Ovary (tissue), 10 donors: ENCODE measurements at places on chromosomes 11 and 22.
A peak's percentile ranks its signal among the peaks of the same experiment; 100 is the strongest.

DNA sequence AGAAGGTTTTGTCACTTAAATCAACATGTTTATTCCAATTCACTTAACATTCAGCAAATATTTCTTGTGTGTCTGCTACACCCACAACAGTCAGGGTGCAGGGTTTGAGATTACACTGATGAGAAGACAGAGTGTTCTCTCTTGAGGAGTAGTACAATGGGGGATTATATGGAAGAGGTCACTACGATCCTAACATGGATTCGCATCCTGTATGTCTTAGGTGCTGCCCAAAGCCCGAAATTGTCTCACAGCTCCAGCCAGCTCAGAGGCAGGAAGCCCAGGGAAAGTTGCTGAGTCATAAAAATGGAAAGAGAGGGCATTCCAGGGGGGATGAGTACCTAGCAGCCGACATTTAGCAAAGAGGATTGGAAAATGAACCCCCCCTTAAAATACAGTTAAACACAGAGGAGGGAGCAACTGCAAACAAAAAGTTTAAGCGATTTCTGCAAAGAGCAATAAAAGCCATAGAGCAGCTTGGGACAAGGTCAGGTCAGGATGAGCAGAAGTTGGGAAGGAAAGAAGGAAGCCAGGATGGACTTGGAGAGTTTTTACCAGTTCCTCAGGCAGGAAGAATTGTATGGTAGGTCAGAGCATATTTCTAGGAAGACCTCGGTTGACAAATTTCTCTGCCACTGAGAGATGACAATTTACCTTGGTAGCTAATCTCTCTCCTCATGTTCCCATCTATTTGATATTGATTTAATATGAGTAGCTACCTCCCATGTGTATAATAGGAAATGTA lies 49.5 kb downstream of the IGLL5 start:
- DNase-seq: no peak

GRCh38 chr22:28283068-28283654 lies 364.1 kb upstream of the PITPNB start:
- no peak for DNase-seq

DNA sequence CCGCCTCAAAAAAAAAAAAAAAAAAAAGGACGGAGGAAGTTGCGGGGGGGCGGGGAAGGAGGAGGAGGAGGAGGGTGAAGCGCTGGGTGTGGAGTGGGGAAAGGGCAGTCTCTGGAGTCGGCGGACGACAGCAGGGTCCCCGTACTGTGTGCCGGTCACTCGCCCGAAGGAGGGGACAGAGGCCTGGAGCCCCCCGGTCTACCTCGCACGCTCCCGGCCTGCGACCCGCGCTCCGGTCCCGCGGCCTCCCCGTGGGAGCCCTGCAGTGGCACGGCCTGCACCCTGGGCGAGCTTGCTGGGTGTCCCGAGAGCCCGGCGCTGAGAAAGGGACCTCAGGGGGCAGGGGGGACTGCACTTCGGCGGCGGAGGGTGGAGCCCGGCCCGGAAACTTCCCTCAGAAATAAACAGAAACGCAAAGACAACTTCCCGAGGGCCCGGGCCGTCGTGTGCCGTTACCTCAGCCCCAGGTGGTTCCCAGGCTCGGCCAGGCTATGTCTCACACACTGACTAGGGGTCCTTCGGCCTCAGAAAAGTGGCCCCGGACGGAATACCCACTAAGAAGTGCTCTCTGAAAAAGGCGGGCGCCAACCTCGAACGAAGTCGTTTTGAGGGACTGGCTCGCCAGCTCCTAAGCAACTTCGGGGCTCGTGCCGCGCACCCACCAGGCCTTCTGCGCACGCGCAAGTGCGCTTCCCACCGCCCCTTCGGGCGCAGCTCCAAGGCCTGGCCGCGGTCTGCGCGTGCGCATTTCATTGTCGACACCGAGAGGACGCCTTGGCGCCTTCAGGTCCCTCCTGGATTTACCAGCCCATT lies at the start of gene MAJIN:
TSS of gene MAJIN (minus strand) at position 688 of the 813 bp plus-strand sequence. CDS start 12,703 bp downstream, outside the sequence.
- DNase-seq: peak; percentile 84

- DNase-seq: no peak
Measured at GRCh38 chr11:119091178-119091577, 6.5 kb downstream of the HMBS start.

GRCh38 chr11:118084247-118084646 lies 2.5 kb downstream of the SMIM35 start:
- no peak for DNase-seq

DNA sequence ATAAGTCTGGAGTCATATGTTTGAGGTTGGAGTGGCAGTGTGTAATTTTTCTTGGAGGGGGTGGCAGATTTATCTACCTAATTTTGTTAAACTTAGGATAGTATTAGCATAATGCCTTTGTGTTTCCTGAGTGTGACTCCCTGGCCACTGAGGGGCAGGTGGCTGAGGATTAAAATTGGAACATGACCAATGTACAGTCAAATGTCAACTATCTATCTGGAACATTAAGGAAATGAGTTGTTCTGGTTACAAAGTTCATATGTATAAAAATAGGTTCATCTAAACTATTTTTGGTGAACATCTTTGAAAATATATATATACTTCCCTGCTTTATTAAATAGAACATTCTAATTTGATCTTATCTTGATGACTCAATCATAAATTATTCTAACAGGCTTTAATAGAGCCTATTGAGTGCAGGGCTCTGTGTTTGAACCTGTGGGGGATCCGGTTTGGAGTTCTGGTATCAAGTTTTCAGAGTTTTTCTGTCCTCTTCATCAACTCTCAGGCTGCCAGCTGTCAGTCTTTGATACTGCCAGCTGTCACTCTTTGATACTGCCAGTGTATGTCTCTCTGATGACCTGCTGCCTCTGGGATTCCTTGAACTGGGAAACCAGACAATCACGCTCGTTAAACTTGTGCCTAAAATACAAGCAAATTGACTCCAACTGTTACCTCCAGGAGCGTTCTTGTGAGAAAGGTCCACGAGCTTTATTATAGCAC lies 309.6 kb downstream of the METTL15 start:
- no peak for DNase-seq

GRCh38 chr22:30425616-30426387 lies at the start of gene MTFP1:
Gene MTFP1, plus strand, starts transcription at chr22:30425768. Its CDS starts 112 bp downstream, at chr22:30425880.
- DNase-seq: peak; percentile 71

- DNase-seq: no peak
Measured at GRCh38 chr11:94558932-94559331, 8.2 kb upstream of the PIWIL4 start.

DNA sequence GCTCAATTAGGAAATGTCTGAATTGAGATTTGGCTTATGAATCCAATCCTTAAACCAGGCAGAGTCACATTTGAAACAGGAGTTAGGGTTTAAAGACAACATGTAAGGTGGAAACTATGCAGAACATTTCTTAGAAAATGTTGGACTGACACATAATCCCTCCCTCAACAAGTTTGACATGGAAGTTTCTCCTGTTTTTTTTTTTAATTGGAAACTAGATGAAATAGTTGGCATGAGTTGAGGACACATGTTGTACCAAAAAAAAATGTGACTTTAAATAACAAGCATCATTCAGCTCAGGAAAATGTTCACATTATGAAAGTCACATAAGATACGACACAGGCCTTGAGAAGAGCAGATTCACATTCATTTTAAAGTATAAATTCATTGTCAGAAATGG lies 154.9 kb upstream of the DDI1 start:
- no peak for DNase-seq

GRCh38 chr11:23765682-23766252 lies 731.1 kb upstream of the LUZP2 start:
- no peak for DNase-seq

- no peak for DNase-seq
Measured at GRCh38 chr22:31302006-31302405, 9.7 kb upstream of the PIK3IP1 start.

- no peak for DNase-seq
Measured at GRCh38 chr11:130536106-130537040, 87.9 kb downstream of the ADAMTS15 start.

DNA sequence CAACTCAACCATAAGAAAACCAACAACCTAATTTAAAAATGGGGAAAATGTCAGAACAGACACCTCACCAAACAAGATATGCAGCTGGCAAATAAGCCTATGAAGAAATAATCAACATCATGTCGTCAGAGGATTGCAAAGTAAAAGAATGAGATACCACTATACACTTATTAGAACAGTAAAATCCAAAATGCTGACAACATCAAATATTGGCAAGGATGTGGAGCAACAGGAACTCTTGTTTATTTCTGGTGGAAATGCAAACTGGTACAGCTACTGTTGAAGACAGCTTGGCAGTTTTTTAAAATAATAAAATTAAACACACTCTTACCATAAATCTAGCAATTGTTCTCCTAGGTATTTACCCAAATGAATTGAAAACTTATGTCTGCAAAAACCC lies 140.7 kb upstream of the B3GAT1 start:
- no peak for DNase-seq

DNA sequence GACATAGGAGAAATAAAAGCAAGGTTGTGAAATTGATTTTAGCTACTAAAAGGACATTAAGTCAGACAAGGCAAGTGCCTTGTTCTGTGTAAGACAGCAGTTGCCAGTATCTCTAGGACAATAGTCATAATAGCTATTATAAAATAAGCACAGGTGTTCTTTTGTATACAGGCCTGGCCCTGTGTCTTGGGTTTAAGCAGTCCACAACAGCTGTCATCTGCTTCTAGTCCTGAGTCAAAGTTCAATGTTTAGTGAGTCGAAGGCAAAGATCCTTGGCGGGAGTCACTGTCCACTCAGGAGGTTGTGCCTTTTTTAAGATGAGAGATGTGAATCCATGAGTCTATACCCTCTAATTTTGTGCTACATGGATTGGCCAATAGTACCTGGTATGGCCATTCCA lies 79.5 kb downstream of the SC5D start:
- no peak for DNase-seq

DNA sequence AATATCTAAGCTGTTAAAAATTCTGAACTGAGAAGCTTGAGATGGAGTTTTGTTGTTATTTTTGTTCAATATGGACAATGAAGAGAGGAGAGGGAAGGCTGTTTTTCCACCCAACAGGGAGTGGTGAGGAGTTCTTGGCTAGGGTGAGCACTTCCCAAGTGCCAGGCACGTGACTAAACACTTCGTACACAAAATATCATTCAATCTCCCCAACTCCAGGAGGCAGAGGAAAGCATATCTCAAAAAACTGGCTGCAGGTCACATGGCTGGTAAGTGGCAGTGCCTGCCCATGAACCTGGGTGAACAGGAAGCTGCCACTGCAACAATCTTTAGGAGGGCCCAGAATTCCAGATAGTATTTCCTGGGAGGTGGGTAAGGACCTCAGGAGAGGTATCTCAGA lies 11.6 kb downstream of the ELF5 start:
- DNase-seq: no peak

- no peak for DNase-seq
Measured at GRCh38 chr22:43591380-43591779, 179.6 kb downstream of the MPPED1 start.

DNA sequence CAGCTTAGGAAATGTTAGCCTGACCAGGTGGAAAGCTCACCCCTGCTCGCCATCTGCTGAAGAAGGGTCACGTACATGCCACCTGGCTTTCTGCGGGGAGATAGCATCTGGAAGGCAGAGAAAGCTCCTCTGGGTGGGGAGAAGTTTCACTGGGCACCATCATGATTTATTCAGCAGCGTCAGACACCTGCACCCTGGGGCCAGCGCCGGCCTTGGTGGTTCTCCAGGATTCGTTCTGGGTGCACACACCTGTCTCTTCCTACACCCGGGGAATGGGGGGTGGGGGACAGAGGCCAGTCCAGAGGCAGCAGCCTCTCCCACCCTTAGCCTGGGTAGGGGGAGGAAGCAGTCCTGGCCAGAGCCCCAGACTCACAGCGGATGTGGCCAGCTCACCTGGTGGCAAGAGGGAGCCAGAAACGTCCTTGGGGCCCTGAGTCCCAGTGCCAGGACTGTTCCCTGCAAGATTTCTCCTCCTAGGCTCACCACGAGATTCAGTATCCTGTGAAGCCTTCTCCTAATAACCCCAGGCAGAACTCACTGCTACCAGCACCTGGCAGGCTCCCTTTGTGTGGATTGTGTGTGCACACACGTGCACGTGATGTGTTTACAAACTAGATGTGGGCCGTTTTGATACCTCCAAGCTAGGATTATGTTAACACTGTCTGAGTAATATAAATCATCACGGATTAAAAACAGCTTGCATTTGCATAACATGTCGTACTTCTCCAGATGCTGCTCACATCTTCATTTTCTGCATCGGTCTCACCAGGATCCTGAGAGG lies 17.3 kb upstream of the RASD2 start:
- no peak for DNase-seq

- no peak for DNase-seq
Measured at GRCh38 chr11:117932426-117932825, 3.2 kb upstream of the TMPRSS13 start.

DNA sequence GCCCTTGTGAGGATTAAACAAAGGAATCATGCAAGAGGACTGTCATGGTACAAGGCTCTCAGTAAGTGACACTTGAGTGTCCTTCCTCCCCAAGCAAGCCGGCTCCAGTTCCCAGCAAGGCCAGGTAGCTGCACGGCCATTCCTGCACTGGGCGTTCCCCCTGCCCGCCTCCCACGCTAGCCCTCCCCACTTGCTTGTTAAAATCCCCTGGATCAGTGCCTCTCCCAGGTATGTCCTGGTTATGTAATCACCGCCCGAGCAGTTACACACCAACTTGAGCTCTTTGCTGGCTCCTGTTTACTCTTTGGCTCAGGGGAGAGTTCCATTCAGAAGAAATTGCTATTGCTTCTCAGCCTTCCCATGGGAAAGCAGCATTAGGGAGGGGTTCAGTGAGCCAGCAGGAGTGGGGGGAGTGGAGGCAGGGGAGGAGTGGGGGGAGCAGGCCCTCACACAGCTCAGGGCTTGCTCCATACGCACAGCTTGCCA lies 19.4 kb upstream of the MYEOV start:
- no peak for DNase-seq

DNA sequence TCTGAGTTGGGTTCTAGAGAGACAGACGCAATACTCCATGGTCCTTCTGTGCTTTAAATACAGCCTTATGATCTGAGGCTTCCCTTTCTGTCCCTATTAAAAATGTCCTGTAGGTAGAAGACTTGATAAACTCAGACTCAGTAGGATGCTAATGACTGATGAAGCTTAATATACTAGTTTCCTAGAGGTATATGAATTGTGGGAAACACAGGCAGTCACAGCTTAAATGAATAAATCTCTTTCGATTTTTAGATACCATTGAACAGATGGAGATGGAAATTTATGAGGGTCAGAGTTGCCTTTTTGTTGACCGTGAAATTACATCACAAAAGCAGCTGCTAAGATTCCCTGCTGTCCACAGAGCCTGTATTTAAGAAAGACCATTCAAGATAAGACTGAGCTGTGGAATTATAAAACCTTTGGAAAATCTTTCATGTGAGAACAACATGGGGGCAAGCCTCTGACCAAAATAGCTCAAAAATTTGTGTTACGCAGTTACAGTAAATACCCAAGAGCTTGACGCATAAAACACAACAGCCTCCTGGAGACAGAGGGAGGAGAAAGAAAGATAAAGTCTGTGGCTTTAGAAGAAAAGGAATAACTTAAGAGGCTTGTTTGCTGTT lies 172.3 kb downstream of the AASDHPPT start:
- DNase-seq: no peak

DNA sequence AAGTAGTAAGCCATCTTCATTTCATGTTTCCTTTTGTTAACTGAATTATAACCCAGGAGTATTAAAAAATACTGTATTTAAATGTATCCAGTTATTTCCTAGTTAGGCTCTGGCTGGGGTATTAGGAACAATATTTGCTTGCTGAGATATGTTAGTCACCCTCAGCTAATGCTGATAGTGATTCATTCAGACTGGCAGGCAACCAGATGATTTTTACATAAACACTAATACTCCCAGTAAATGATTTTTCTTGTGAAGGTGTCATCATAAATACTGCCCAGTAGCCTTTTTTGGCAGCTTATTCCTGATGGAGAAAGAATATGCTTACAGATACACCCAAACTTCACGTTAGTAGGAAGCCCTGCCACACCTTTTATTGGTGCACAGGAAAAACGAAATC lies 8.1 kb downstream of the YWHAH start:
- no peak for DNase-seq

GRCh38 chr11:107592813-107593212 lies 1.9 kb downstream of the ELMOD1 start:
- DNase-seq: no peak
